ENCODE measurements at places on chromosomes 5 and 9. TPM values are rescaled to one million over a fixed set of nuclear protein-coding genes. Genes with fewer than 3 reads are reported as not detected.

DNA sequence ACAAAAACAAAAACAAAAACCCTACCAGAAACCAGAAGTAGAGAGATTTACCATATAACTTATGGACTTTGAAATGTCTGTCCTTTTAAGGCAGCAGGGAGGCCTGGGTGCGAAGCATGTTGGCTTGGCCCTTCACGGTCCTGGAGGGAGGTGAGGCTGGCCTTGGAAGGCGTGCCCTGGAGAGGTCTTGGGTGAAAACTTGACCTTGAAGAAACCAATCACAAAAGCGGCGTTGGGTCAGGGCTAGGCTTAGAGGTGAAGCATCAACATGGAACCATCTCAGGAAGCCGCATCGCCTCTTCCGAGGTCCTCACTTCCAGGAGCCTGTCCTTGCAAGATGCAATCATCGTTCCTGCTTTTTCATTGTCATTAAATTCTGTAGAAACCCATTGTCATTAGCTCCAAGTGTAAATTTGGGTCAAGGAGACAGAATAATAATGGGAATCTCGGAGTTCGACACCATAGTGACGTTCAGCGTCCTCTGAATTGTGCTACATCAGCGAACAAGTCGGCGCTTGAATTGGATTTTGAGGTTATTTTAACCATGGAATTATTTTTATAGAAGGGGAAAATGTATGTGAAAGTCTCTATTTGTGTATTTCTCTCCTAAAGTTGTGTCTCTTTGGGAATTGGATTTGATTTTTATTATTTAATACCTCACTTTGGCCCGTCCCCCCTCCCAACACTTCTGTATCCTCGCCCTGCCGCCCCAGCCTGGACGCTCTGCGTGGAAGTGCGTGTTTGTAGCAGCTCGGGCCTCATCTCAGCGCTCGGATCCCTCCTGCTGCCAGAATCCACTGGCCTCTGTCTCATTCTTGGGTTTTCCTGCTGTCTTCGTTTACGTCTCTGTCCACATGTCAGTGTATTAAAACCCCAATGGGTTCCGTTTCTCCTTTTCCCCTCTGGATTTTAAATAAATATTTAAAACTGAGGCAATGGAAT, 11.1 kb upstream of the ORM1 start:
- DNase-seq = no peak

DNA sequence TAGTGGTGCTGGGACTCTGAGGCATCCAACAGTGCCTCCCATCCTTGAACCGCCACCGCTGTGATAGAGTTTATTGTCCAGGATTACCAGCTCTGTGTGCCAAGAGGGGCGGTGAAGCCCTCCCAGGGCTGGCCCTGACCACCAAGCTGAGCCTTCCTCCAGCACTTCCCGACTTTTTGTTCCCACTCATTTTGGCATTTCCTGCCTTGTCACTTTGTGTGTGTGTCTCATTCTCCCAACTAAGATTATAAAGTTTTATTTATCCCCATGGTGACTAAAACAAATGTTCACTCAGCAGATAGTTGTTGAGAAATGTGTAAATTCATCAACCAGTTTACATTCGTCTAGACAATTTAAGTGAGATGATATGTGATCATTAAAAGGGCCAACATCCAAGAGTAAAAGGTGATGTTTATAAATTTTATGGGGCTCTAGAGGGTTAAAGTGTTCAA, 2.5 kb downstream of the F2R start:
- no peak for DNase-seq

GRCh38 chr5:147072622-147073021, 162.2 kb upstream of the STK32A start:
- DNase-seq = no peak

- no peak for DNase-seq
Measured at GRCh38 chr5:174999581-174999980, 275.2 kb downstream of the MSX2 start.

DNA sequence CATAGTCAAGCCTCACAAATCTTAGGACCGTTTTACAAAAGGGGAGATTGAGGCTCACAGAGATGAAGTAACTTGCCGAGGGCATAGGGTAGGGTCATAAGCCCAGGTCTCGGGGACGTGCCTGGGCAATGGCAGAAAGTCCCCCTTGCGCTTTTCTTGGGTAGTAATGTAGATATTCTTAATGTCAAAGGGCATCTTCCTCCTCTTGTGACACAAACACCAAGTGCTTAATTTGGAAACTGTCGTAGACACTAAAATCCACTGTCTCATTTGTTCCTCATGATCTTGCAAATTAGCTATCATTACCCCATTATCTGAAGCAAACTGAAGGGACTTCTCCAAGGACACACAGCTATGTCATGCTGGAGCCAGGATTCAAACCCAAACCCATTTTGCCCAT, 180.8 kb downstream of the GAS1 start:
- no peak for DNase-seq

Gene FANCC
- 13.4 TPM for polyA plus RNA-seq

GRCh38 chr9:128946571-128947276, 679 bp downstream of the DOLK start:
- DNase-seq = no peak

- DNase-seq = no peak
Measured at GRCh38 chr9:69744688-69745380, 15.0 kb downstream of the PTAR1 start.

- DNase-seq = no peak
Measured at GRCh38 chr5:91026466-91026865, 356.7 kb downstream of the ARRDC3 start.

GRCh38 chr5:159525117-159525516, 194.8 kb upstream of the IL12B start:
- no peak for DNase-seq

Gene OR1Q1
- polyA plus RNA-seq = not detected

GRCh38 chr9:136705564-136705963, 6.8 kb upstream of the DIPK1B start:
- no peak for DNase-seq

- DNase-seq = no peak
Measured at GRCh38 chr9:101119206-101119819, 90.8 kb downstream of the PLPPR1 start.

Gene SELENOP
- polyA plus RNA-seq = 423 TPM

DNA sequence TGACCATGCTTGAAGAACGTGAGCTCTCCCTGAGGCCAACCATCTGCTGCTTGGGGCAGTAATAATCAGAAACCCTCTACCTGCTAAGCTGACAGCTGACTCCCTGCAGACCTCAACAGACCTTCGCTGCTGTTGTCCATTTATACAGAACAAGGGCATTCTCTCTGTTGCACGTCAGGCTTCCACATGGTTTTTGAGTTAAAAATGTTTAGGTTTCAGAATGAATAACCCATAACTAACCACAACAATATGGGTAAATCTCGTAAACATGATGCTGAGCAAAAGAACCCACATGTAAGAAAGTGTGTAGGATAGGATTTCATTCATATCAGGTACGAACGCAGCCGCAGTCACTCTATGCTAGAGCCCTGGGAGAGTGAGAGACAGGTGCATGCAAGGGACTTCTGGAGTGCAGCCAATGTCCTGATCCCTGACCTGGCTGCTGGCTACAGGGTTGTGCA, 348.5 kb downstream of the MED10 start:
- no peak for DNase-seq

- no peak for DNase-seq
Measured at GRCh38 chr5:175335691-175336090, 108.3 kb downstream of the DRD1 start.

GRCh38 chr9:26800322-26800721, 92.3 kb downstream of the CAAP1 start:
- no peak for DNase-seq

DNA sequence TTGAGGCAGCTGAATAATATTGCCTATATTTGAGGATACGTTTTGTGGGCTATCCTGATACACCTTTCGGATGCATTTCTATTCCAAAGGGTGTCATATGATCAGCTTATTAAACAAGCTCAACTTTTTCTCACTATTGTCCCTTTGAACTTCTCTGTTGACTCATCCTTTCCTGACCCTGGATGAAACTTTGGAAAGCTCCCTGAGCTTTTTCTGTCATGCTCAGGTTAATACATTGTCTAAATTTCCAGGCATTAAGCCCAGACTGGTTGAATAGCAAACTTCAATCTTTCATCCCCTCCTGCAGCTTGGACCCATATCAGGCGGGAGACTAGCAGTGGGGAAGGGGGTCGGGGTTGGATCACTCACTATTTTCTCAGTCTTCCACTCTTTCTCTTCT, 104.9 kb upstream of the PTPN3 start:
- no peak for DNase-seq

DNA sequence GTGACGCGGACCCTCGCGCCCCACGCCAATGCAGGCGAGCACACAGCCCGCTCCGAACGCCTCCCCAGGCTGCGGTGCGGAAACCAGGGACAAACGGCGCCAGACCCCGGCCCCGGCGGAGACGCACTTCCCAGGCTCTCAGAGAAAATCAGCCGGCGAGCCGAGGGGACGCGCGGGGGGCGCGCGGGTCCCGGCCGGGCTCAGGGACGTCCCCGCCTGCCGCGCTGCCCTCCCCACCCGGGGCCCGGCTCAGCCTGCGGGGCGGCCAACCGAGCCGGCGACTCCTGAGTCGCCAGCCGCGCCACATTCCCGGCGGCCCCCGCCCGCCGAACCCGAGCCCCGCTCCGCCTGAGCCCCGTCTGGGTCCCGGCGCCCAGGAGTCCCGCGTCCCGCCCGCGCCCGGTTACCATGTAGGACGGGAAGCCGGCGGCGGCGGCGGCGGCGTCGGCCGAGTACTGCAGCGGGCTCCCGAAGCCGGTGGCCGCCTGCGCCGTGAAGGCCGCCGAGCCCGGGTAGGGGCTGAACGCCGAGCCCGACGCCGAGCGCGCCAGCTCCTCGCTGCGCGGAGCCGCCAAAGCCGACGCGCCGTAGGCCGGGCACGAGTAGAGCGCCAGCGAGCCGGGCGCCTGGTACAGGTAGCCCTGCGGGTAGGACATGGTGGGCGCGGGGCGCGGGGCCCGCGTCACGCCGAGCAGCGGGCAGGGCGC, 566 bp downstream of the IRX2 start:
- no peak for DNase-seq

- no peak for DNase-seq
Measured at GRCh38 chr5:30832519-30832918, 361.0 kb upstream of the CDH6 start.

GRCh38 chr5:73441378-73441777, 7.2 kb downstream of the FOXD1 start:
- DNase-seq = no peak

DNA sequence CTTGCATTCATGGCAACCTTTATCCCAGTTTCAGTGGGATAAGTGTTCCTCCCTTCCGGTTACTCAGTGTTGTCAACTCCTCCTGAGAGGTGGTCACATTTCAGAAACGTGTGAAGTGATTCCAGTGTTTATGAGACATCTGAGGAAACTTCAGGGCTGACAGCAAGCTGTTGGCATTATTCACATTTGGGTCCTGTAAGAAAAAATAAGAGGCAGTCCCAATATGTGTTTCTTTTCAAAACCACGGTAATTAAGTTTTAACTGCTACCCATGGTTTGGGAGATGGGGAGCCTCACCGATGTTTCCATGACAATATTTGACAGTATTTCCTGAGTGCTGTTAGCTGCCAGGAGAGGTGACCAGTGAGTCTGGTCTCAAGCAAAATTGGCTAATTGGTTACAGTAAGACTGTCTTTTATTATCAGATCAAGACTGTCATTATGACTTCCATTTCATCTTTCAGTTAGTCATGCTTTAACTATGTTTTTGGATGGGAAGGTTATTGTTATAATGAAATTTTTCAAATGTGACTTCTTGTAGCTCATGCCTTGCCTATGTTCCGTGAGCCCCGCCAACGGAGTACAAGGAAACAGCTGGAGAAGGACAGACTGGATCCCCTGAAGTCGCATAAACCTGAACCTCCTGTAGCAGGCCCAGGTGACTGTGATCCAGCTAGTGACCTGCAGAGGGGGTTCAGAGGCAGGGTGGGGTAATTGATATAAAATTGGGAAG, 115.3 kb downstream of the GDNF start:
- DNase-seq = no peak

Gene LHX3
- not detected for polyA plus RNA-seq

GRCh38 chr5:141039061-141039460, 12.1 kb upstream of the PCDHB1 start:
- DNase-seq = no peak

DNA sequence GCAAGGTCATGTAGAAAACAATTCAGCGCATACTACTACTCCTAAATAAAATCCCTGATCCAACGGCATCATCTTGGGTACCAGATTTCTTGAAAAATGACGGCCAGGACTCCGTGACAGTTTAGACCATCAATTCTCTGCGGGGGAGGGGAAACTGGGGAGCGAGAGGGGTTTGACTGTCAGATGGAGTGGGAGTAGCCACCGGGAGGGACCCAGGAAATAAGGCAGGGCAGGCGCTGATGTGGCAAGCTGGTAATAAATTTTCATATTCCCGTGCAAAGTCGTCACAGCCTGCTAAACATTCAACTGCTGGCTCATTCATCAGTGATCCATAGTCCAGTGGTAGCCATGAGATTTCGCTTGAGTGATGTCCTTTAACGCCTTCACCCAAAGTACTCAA, 457 bp upstream of the CDH18 start:
- no peak for DNase-seq

Gene IRGM
- 0.31 TPM for polyA plus RNA-seq

DNA sequence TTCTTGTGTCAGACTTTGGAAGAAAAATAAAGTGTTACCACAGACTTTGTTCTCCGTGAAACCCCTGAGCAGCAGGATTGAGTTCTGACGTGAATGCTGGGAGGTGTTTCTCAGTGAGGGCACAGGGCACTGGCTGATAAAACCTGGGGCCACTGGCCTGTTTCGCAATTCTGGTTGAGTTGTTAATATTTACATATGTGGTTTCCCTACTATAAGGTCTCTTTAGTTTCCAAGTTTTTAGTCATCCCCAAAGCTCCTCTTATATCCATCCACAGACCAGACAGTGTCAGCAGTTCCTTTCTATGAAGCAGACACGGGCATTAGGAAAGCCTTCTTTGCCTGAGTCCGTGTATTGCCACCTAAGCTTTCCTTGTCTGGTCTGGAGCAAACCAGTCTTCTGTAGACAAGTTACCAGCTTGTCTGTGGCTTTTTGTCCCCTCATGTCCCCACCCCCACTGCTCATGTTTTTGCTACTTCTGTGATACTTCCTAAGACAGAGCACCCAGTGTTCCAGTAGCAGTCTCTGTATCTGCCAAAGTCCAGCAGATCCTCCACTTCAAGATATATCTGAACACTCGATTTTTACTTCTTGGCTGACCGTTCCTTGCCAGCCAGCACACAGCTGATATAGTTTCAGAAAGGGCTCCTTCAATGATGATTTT, 42.0 kb downstream of the ACO1 start:
- DNase-seq = no peak

Gene CTSV
- 1.9 TPM for polyA plus RNA-seq

DNA sequence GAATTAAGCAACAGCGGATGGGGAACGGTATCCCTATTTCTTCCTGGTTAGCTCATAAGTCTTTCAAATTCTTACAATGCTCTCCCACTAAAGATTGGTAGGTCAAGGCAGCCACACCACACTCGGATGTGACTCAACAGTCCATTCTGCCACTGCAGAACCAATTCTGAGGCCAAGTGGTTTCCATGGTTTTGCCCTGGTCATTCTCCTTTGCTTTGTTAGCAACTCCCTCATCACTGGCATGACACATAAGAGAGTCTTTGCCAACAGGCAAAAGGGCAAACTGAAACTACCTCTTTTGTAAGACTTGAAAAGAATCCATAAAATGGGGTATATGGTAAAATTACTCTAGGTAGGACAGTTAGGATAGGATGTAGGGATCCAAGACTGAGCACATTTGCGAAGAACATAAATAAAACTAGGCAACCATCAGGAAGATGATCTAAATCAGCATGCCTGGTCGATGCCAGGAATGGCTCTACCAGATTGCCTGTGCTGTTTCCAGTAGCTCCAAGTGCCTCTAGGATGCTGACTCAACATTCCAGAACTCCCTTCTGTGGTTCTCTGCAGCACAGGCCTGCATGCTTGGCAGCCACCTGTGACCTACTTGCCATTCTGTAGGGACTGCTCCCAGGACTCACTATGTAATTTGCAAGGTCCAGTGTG, 105.4 kb downstream of the DCP2 start:
- no peak for DNase-seq
